ENCODE measurements at places on chromosomes 4 and X.

GRCh38 chr4:183989931-183990330, 84.8 kb downstream of the STOX2 start:
- DNase-seq: peak; percentile 52

- DNase-seq: peak; percentile 17
Measured at GRCh38 chr4:173919196-173919595, 364.3 kb downstream of the FBXO8 start.

GRCh38 chrX:23936180-23936579, 28.4 kb downstream of the CXorf58 start:
- DNase-seq: no peak

DNA sequence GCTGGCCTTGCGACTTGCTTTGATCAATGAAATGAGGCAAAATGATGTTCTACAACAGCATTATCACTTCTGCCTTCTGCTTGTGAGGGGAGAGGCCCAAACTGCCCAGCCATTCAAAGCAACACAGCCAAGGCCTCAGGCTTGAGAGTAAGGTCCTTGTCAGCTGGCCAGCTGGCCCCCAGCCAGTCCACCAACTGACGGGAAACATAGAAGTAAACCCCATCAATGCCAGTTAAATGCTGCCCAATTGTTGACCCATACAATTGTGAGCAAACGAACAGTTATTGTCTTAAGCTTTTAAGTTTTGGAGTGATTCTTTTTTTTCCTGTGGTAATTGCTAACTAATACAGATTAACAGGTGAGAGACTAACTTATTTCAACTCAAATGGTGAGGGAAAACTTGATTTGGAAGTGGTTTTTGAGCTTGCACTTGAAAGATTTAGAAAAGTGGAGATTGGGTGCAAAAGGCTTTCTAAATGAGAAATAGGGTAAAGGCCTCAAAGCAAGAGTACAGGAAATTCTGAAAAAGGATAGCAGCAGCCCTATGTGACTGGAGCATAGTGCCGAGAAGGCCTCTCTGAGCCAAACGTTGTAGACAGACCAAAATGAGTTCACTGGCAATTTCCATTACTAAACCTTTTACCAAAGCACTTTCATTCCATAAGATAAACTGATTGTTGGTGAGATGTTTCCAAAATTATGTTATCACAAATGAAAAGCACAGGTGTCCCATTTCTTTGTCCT, 66.9 kb downstream of the ARHGEF38 start:
- no peak for DNase-seq

DNA sequence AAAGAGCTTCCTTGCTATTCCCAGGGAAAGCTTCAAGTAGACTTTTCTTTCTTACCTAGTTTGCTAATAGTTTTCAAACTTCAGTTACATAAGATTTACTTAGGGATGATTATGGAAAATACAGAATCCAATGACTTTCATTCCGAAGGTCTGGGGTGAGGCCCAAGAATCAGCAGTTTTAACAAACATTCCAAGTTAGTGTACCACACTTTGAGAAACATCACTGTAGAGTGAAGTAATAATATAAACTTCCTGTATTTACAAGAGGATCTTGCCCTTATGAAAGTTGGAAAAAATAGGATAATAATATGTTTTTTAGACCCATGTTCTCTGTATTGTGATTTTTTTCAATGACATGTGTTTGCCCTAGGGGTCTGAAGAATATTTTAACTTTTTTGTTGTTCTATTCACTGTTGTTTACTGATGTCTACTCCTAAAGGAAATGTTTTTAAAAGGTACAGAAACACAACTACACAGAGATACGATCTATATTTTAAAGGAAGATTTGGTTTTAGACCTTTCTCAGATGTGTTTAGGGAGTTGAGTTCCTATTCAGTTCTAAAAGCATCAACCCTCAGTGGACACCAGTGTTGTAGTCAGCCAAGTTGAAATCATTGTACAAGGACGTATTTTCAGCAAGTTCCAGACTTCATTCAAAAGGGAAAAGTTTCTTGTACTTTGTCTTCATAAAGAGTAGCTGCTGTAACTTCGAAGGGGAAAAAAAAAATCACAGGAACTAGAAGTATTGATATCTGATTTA, 295.8 kb upstream of the SLC7A11 start:
- no peak for DNase-seq

DNA sequence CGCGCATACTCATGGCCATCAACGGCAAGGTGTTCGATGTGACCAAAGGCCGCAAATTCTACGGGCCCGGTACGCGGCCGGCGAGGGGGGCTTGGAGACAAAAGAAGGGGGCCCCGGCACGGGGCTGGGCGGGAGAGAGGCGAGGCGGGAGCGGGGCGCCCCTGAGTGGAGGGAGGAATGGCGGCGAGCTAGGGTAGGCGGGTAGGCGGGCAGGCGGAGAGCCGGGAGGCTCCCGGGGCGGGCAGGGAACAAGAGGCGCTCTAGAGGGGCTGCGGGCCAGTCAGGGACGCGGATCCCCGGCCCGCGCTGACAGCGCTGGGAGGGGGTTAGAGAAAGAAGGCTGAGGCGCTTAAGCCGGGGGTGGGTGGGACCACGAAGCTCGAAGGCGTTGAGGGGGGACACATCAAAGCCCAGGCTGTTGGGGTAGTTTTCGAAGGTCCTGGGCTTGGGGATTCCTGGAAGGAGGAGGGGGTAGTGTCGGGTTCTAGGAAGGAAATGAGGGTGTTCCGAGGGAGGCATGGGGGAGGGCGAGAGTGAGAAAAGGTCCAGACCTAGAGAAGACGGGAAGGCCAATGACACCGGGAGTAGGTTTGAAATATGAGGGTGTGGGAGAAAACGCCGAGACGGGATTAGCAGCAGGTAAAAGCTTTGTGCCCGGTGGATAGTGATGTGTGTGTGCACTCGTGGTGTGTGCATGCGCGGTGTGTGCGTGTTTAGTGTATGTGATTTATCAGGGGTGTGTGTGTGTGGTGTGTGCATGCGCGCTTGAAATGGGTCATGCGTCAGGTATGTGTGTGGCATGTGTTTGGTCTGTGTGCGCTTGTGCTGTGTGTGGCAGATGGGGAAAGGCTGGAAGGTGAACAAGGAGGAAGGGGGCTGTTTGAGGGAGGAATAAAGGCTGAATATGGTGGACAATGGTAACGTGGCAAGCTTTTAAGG, 807 bp downstream of the PGRMC1 start:
- peak; percentile 72 for DNase-seq

DNA sequence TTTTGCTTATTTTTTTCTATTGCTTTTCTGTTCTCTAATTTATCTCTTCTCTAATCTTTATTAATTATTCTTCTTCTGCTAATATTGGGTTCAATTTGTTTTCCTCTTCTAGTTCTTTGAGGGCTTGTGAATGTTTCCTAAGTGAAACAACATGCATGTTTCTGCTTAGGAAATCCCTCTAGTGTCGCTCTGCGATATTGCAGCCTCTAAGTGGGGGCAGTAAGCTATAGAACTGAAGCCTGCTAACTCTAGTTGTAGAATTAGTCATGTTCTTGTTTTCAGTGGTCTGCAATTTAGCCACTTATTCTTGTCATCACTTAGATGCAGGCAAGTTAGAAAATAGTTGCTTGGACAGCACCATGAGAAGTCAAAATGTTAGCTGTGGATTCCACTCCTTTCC, 222.6 kb downstream of the SPIN4 start:
- no peak for DNase-seq

GRCh38 chr4:177190995-177191580, 118.6 kb upstream of the NEIL3 start:
- DNase-seq: peak; percentile 58

DNA sequence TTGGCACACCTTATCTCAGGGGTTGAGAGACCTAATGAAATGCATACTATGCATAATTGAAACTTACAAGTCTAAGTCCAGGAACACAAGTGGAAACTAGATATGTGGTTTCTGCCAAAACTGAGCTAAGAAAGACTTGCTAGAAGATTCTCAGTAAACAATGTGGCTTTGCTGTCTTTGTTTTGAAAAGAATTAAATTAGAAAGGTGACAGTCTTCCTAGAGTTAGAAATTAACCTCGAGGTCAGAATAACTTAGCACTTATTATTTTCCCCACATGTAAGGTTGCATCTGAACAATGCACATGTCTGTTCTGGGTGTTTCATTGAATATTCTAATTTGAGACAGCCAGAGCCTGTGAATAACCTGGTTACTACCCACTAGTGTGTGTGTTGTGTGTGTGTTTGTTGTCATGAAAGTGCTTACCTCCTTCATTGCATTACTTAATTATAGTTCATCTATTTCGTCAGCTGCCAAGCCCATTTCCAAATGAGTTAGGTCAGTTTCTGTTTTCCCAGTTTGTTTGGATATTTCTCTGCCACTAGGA, 1.5 kb downstream of the EREG start:
- DNase-seq: no peak

DNA sequence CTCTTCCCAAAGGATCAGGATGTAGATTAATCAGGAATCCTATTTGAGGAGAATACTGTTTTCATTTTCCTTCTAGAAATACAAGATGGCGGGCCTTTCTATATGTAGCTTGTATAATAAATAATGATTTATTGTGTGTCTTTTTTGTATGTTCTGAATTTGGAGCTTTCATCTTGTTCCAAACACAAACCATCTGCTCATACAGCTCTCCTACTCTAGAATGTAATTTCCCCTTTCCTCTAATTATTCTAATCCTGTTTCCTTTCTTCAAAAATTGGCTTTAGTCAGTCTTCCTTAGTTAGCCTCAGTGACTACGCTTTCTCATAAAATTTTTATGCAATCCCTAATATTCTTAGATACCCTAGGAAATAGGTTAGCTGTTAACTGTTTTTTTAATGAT, 422.2 kb downstream of the INPP4B start:
- no peak for DNase-seq

DNA sequence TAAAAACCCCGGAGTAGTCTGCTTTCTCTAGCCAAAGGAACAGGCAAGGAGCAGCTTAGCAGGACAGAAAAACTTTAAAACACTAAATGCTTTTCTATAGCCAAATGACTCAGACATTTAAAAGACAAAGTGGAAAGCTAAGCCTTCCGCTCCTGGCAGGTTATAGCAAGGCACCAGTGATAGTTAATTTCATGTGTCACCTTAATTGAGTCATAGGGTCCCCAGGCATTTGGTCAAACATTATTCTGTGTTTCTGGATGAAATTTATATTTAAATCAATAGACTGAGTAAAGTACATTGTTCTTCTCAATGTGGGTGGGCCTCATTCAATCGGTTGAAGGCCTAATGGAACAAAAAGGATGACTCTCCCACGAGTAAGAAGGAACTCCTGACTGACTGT, 885.7 kb upstream of the ADGRL3 start:
- peak; percentile 25 for DNase-seq

GRCh38 chr4:73277201-73277600, 18.6 kb upstream of the ANKRD17 start:
- no peak for DNase-seq

GRCh38 chrX:1673337-1673736, 58.5 kb downstream of the ASMT start:
- peak; percentile 5 for DNase-seq

GRCh38 chr4:65918872-65919271, 248.6 kb upstream of the EPHA5 start:
- DNase-seq: no peak

DNA sequence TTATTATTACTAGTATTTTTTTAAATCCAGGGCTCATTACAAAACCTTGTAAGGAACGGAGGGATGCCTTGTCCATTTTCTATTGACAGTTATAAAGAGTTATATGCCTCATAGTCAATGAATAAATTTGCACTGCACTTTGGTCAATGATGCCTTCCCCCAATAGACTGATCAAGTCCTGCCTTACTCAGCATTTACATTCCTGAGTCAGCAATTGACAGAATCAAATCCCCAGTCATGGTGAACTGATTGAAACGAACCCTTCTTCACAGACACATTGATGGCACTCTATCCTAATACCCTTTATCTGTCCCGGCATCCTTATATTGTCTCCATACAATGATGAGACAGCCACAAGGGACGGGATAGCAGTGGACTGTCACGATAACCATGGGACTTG, 213.2 kb downstream of the NLGN4X start:
- no peak for DNase-seq

GRCh38 chr4:138775489-138775888, 240.1 kb upstream of the NOCT start:
- no peak for DNase-seq

- DNase-seq: no peak
Measured at GRCh38 chrX:9851890-9852289, 65.7 kb downstream of the SHROOM2 start.

DNA sequence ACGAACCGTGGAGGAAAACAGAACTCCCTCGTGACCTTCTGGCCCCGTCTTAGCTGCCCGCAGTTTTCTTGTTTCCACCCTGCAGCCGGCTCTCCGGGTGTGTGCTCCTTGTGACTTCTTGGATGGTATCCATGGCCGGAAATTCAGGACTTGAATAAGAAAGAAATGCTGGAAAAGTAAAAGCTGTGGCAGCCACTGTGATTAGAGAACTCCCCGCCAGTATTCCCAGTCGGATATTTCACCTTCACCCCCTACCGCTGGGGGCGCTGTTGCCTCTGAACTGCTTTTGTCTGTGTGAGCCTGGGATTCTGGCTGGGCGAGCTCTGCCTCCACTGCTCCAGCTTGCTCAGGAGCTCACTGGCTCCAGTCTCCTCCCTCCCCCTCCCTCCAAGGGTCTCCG, 41.5 kb upstream of the CYP4V2 start:
- DNase-seq: peak; percentile 9

DNA sequence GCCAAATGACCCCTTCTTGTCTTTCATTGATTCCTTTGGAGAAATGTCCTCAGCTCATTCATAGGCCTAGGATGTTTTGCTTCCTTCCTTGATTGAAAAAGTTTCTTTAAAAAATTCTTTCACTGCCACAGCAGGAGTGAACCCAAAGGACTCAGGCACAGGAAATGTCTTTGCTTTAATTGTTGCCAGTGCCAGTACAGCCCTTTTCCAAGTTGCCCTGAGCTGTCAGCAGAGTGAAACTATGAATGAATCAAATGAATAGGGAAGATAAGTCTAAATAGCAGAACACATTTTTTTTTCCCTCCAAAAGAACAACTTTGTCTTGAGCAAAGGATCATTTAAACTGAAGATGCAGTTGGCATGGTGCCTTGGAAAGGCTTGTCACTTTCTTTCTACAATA, 63.8 kb upstream of the SLC4A4 start:
- DNase-seq: no peak

All from fibroblast of upper back skin (primary cell).